ENCODE measurements at places on chromosomes 2 and 18.

DNA sequence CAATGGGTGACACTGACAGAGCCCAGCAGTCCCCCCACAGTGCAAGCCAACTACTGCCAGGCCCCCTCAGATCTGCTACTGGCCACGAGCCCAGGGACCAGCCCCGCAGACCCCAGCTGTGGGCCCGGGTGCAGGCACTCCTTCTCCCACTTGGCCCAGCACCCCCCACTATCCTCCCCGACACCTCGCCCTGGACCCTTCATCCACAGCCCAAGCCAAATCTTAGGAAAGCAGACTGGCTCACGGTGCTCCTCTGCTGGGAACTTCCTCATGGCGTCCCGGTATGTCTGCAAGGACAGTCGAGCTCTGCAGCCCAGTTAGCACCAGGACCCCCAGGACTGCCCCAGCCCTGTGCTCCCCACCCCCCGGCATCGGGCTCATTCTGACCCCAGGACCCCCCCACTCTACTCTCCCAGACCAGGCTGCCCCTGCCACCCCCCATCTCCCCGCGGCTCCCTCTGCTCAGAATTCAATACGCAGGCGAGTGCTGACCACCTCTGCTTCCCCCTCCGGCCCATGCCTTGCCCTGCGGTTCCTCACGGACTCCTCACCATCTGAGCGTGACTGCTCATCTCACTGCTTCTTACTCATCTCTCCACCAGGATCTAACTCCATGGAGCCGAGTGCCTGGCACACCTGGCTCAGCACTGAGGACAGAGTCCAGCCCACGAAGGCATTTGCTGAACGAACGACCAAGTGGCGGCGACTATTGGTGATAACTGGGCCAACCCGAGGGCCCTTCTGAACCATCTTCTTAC lies 85.7 kb downstream of the PXDN start:
- DNase-seq: no peak

GRCh38 chr2:215003001-215003400 lies 135.4 kb downstream of the ABCA12 start:
- DNase-seq: no peak

DNA sequence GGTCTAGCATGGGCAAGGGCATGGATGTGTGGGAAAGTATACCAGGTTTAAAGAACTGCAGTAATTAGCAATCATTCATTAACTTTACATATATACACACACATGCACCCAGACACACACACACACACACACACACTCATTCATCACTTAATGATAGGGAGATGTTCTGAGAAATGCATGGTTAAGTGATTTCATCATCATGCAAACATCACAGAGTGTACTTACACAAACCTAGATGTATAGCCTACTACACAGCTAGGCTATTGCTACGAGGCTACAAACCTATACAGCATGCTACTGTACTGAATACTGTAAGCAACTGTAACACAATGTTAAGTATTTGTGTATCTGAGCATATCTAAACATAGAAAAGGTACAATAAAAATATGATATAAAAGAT lies 83.6 kb downstream of the COLEC12 start:
- DNase-seq: no peak

- DNase-seq: no peak
Measured at GRCh38 chr2:201254081-201254730, 6.1 kb upstream of the CASP8 start.

GRCh38 chr18:49456794-49457193 lies 3.7 kb downstream of the DYM start:
- no peak for DNase-seq

- DNase-seq: no peak
Measured at GRCh38 chr18:36531636-36532035, 234.1 kb downstream of the FHOD3 start.

- no peak for DNase-seq
Measured at GRCh38 chr2:101942851-101943250, 48.9 kb upstream of the IL1R2 start.

- no peak for DNase-seq
Measured at GRCh38 chr2:203396667-203397066, 68.5 kb downstream of the ABI2 start.

GRCh38 chr2:7813541-7814292 lies 868.1 kb upstream of the ID2 start:
- no peak for DNase-seq

DNA sequence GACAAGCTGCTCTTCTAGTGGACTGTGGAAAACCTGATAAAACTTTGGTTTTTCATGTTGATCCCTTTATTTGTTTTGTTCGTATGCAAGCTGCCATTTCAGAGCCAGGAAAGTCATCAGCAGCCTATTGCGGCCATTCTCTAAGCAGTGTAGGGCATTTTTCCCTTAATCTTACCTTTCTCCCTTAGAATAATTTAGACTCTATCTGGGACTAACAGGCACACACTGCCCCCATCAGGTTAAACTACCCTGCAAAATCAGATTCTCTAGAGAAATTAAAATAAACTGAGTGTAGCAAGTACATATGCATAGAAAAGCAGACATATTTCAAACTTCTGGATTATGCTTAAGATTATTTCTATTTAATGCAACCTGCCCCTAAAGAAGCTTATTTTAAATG lies 347.5 kb downstream of the METTL4 start:
- no peak for DNase-seq

DNA sequence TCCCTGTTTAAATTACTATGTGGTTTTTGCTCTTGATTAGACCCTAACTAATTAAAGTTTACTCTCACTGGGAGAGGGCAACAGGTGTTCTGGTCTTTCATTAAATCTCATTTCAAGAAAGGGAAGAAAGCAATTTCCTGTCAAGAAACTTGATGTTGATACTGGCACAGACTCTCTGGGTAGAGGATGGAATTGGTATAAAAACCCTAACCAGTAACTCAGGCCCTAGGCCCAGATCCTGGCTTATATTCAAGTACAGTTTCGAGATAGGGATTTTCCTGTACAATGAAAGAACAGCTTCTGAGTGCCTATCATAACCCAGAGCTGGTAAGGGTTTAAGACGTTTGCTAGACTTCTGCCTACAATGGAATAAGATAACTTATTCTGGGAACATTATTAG lies 61.6 kb upstream of the ACYP2 start:
- DNase-seq: no peak

DNA sequence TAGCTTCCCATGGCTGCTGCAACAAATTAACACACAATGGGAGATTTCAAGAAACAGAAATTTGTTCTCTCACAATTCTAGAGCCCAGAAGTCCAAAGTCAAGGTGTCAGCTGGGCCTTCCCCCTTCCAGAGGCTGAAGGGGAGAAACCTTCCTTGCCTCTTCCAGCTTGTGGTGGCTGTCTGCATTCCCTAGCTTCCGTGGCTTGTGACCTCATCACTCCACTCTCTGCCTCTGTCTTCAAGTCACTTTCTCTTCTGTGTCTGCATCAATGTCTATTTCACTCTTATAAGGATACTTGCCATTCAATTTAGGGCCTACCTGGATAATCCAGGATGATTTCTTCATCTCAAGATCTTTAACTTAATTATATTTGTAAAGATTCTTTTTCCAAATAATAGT lies 16.8 kb upstream of the SRBD1 start:
- no peak for DNase-seq

DNA sequence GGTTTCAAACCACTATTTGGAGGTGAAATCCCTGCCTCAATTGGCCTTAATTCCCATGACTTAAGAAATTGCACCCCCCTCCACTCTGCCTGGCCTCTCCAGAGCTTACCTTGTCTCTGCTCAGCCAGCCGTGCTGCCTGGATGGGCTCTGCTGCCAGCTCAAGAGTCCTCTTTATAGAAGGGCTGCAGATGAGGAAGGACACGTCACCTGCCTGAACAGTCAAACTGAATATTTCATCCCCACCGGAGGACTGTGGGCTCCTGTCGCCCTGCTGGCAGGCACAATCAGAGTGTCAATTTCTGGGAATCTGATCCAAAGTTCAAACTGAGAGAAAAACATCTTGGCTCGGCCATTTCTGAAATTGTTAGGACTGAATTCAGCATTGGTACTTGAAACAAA lies at the start of gene OTOS:
Gene OTOS, minus strand, starts transcription at position 148 of the 400 bp plus-strand sequence. CDS start 332 bp downstream, outside the sequence.
- DNase-seq: no peak

- no peak for DNase-seq
Measured at GRCh38 chr2:162159446-162159845, 7.4 kb upstream of the GCG start.

DNA sequence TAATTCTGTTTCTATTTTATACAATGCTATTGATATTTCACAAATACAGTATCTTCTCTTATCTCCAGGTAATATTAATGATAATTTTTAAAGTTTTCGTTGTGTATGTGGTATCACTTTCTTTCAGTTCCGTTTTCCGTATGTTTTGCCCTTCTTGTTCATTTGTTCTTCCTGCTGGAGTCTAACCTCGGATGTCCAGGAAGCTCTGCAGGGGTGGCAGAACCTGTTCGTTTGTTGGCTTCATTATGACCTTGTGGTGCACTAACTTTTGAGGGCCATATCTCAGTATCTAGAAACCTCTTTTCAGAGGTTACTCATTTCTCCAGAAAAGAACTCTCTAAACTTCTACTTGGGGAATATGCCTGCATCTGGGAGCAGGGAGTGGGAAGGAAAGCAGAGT lies 134.5 kb downstream of the NBAS start:
- DNase-seq: no peak

- no peak for DNase-seq
Measured at GRCh38 chr2:184463102-184463865, 135.0 kb upstream of the ZNF804A start.

DNA sequence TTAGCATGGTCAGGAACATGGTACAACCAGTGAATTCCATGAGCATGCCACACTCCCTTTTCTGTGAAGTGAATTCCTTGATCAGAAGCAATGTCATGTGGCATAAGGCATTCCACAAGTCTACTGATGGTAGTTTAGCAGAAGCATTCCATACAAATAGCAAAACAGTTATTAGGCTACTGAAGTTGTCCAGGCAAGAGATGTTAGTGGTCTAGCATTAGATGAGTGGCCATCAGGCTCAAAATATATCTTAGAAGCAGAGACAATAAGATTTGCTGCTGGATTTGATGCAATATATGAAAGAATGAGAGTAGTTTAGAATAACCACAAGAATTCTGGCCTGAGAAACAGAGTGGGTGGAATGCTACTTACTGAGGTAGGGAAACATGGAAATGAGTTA lies 355.3 kb upstream of the NRXN1 start:
- DNase-seq: no peak

- DNase-seq: no peak
Measured at GRCh38 chr2:106552921-106553320, 65.8 kb downstream of the CD8B2 start.

DNA sequence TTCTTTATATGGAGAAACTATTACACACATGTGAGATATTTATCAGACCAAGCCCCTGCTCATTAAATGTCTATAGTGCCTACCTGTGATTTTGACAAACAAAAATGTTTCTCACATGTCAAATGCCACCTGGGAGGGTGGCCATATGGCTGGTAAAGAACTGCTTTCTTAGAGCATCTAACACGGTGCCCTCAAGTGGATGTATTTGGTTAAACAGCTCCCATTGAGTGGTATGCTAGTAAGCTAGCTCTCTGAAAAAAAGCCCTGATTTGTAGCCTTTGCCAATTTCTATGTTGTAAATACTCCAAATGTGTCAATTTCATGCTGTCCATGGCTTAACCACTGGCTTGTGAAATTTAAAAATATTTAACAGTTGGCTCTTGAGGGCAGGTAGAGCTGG lies 94.6 kb downstream of the PMAIP1 start:
- no peak for DNase-seq

Data from left ventricle myocardium inferior (tissue), 1 donor.